ENCODE measurements at places on chromosomes 5 and 9.

DNA sequence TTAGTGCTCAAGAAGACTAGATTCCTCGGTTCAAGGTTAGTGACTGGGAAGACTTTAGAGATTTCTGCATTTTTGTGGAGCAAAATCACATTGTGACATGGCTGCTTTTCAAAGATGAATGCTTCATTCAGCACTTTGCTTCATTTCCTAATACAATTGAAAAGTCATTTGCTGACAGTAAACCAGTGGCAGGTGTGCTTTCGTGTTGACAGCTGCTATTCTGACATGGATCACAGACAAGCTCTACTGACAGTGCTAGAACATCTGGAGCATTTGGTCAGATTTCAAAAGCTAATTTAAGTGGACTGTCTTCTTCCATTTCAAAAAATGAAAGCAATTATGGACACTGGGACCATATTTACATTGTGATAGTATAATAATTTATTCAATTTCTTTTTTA is 1060.1 kb downstream of the PTPRD start:
- no peak for DNase-seq

- DNase-seq, result no peak
These were observed 74.6 kb downstream of the FOXD1 start for GRCh38 chr5:73373814-73374510.

GRCh38 chr9:87167161-87167560 is 219.9 kb upstream of the GAS1 start:
- DNase-seq, result no peak

- no peak for DNase-seq
These were observed 240.0 kb downstream of the GOLPH3 start for GRCh38 chr5:31934156-31934555.

DNA sequence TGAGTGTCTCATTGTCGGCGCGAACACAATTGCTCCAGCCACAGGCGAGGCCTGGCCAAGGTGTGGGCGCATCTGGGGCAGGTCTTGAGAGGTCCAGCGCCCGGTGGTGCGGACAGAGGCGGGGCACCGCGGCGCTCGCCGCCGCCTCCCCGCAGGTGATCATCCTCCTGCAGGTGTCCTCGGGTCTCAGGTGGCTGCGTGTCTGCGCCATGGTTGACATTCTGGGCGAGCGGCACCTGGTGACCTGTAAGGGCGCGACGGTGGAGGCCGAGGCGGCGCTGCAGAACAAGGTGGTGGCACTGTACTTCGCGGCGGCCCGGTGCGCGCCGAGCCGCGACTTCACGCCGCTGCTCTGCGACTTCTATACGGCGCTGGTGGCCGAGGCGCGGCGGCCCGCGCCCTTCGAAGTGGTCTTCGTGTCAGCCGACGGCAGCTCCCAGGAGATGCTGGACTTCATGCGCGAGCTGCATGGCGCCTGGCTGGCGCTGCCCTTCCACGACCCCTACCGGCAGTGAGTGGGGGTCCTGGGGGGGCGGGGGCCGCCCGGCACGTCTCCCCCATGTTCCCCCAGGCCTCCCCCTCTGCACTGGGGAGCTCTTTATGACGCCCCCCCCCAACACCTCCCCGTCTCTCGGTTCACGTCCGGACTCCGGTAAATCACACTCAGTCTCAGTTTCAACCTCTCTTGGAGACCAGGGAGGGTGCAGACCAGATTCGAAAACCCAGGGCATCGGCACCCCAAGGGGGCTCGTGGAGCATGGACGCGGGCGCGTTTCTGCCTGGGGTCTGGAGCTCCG is 446 bp downstream of the NXNL2 start:
- no peak for DNase-seq

GRCh38 chr5:11261241-11261640 is 500.2 kb upstream of the DAP start:
- peak; percentile 30 for DNase-seq

DNA sequence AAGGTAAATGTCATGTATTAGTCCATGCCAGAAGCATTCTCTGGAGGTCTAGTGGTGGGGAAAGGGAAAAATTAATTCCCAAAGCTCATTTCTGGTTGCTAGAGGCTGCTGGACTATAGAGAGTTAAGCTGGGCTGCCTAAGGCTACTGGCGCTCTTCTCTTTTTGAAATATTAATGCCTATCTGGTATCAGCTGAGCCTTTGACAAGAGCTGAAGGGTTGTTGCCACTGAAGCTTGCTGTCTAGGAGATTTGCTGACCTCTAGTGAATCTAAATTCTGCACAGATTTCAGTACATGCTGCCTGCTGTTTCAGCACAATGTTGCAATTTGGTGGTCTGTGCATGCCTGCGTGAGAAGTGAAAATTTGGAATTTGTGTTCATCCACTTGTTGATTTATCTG is 29.1 kb upstream of the PLCXD3 start:
- no peak for DNase-seq

GRCh38 chr9:131270171-131271015 is 5.9 kb downstream of the FAM78A start:
- DNase-seq, result no peak

GRCh38 chr9:18668944-18669343 is 195.0 kb downstream of the ADAMTSL1 start:
- no peak for DNase-seq

GRCh38 chr9:105116052-105116868 is 128.2 kb upstream of the SLC44A1 start:
- DNase-seq, result no peak

DNA sequence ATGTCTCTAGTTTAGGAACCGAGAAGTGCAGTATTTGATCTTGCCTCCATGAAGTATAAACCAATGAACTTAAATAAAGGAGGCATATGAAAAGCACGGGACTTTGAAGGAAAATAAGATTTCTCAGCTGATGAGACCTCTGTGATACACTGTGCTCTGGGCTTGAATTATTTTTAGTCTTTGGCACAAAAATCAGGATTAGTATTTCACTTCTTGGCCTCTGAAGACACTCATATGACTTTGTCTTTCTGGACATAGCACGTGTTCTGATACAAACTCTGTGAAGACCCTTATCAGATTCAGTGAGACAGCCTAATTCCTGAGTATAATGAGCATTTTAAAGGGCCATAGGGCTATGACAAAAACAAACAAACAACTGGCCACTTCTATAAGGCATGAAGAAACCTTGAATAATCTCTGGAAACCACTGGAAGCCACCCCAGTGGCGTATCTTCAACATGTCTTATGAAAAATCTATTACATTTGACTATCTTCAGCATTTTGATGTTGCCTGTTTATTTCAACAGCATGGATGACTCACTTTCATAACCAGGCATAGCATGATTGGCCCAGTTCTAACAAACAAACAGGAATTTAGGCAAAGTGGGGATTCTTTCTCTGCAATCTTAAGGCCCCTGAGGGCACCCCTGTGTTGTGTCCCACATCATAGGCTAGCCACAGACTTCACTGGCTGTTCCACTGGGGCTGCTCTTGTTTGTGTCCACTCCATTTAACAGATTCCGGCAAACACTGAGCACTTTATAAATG is 90.3 kb upstream of the ZNF462 start:
- DNase-seq, result no peak

DNA sequence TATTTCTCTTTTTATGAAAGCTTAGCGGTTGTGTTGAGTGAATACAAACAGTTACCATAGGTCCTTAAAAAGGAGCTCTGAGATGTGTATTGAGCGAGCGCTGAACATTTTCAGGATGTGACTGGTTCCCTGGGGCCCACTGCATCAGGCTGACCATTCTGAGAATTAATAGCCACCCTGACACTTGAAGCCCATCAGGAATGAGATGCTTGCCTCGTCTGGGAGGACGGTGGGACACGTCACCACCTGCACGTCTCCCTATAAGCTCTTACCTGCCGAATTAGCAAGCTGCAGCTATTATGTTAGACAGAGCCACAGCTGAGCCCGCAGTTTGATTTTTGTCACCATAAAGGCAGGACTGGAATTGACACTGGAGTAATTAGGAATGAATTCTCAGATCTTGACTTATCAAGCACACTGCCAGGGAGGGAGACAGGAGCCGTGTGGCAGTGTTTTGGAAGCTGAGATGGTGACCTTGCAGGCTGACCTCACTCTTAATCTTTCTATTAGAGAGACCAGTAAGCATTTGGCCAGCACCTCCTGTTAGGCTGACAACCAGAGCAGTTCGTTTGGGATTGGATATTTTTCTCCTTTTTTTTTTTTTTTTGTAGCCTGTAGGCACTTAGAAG is 373.1 kb upstream of the WWC1 start:
- DNase-seq, result no peak

GRCh38 chr5:142627383-142628217 is 58.3 kb downstream of the FGF1 start:
- peak; percentile 30 for DNase-seq

GRCh38 chr9:105259731-105260612 is 15.5 kb downstream of the SLC44A1 start:
- DNase-seq, result no peak

DNA sequence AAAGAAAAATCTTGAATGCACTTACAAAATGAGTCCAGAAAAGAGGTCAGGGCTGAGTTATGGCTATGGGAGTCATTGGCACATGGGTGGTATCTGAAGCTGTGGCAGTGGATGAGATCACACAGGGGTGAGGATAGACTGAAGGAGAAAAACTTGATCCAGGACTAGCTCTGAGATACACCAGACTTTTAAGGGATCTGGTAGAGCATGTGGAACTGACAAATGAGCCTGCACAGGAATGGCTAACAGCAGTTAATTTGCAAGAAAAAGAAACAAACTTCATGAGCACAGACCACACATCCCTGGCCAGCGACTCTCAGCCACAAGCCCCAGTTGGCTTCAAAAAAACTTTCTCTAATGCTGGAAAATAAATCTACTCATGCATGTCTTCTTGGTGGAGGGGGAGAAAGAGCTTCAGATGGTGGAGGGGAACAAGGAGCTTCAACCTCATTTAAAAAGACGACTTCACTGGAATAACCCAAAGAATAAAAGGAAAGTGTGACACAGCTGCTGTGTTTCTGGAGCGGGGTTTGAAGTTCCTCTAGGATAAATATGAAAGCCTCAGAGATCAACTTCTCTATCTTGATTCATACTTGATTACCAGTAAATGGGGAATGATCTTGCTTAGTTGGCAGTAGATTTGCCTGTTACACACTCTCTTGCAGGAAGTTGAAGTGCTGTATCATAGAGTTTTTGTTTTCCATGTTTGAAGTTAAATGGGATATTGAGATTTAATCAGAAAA is 33.6 kb downstream of the TNFAIP8 start:
- DNase-seq, result no peak

DNA sequence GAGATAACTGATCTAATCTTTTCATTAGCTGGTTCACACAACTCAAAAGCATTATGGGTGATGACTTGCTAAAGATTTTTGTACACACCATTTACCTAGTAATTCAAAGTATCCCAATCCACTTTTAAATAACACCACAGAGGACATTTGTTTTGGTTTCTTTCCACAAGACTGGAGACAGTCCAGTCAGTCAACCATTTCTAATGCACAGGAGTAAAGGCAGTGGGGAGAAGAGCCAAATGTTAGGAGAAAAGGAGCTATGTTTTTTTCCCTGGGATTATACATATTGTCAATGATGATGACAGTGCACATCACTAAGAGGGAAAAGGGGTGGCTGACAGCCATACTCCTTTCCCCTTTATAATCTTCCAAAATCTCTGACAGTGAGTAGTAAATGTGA is 240.9 kb downstream of the GABRB2 start:
- DNase-seq, result no peak

DNA sequence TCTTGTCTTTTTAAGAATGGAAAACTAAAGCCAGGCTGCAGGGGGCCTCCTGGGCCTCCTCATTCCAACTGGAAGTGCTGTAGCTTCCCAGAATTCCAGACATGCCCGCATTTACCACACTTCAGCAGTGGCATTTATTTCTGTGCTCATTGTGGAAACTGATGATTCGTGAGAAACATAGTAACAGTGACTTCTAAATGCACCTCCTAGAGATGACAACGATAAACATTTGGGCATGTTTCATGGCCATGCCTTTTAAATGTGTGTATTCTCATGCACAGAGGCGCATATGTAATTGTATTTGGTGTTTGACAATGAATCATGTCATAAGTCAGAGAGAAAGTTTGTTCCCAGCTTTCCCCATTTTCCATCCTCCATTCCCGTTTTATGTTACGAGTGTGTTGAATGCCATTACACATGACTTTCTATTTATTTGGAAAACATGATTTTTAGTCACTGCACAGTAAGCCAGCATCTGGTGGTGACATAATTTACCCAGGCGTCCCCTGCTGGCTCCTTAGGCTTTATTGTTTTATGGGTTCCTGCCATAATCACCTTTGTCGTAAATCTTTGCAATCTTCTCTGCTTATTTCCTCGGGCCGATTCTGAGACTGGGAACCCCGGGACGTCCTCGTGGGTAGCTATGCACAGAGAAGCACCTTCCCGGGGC is 68.8 kb upstream of the FCN2 start:
- DNase-seq, result no peak

GRCh38 chr5:58094031-58094430 is 365.9 kb downstream of the PLK2 start:
- no peak for DNase-seq

- DNase-seq, result no peak
These were observed 36.9 kb downstream of the SCAI start for GRCh38 chr9:125106285-125106893.

- no peak for DNase-seq
These were observed 24.7 kb upstream of the GABRA6 start for GRCh38 chr5:161660806-161661205.

DNA sequence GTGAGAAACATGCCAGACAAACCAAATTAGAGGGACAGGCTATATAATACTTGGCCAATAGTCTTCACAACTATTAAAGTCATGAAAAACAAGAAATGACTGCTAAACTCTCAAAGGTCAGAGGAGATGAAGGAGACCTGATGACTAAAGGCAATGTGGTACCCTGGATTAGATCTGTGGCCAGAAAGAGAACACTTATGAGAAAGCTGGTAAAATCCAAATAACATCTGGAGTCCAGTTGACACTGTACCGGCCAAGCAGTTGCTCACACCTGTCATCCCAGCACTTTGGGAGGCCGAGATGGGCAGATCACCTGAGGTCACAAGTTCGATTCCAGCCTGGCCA is 24.4 kb downstream of the ATOX1 start:
- DNase-seq, result no peak

DNA sequence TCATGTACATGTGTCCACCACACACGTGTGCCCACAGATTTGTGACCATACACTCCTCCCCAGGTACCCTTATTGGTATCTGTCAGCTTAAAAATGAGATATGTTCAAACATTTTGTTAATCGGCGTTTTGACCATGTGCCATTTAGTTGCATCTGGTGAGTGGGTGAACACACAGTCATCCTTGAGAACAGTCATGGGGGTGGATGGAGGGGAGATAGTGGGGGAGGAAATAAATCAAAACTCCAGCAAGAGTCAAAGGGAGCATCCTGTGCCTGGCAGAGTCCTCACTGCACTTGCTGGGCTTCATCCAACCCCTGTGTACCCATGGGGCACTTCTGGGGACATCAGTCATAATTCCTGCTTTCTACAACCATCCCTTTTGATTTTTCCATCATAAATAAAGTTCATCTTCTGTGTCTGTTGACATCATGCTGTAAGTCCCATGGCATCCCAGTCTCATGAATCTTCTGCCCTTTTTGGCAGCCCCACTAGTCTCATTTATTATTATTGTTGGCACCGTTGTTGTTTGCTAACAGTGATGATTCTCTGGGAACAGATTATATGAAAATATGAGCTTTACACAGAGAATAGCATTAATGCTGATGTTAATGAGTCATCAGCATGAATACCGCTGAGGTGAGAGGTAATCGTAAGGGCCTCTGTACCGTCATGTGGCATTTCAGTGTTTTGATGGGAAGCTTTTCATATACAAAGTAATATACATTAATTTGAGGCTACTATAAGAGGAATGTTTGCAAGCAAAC is 24.4 kb upstream of the CLK4 start:
- DNase-seq, result no peak

- DNase-seq, result no peak
These were observed 47.5 kb upstream of the CLK4 start for GRCh38 chr5:178674334-178674733.

- no peak for DNase-seq
These were observed 9.1 kb upstream of the ANXA2R start for GRCh38 chr5:43049236-43049635.

All from caudate nucleus (tissue), 63 donors.